ENCODE measurements at places on chromosomes 1 and 21.

GRCh38 chr1:162942916-162943559 lies 82.1 kb upstream of the CCDC190 start:
- no peak for DNase-seq

DNA sequence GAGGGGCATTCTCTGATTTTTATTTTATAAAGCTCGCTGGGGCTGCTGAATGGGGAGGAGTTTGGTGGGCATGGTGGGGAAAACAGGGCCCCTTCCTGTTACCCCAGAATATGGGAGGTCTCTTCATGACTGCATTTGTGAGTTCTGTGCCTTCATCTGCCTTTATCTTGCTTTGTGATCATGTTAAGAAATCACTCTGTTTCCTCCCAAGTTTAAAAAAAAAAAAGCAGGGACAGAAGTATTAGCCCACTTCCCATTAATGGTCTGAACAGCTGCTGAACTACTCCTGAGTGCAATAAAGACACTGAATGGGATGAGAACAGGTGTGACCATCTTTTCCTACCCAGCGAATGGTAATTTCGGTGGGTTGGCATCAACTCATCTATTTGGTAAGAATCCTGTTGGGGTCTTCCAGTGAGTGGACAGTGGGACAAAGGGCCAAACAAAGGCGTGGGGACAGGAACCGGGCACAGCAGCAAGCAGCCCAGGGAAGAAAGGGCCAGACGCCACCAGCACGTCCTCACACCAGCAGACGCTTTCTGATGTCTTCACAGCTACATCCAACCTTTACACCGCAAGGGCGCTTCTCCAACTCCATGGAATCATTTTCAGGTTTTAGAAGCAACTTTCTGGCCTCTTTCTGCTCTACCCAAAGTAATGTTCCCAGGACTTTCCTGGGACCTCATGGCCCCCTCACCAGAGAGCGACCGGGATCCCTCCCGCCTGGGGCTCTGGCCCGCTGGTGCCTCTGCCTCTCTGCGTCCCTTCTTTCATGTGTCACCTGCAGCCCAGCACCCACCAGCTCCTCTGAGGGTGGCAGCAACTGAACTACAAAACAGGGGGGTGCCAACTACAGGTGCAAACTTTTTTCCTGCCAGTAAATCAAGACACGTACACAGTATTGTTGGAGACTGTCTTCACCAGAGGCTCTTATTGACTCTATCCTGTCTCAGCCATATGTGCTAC lies 160.2 kb downstream of the ADSS2 start:
- no peak for DNase-seq

DNA sequence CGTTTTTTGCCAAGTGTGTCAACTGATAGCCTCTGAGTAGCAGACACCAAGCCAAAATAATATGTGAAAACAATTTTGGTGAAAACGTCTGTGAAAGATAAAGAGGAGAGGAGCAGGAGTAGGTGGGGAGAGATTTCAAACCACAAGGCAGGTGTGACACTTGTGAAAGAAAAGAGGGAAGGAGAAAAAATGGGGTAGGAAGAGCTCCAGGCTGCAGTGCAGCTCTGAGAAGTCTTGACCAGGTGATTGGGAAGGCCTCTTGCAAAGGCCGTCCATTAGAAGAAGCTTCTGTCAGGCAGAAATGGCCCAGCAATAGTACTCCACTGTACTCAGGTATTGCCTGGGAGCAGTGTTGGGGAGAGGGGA lies 10.6 kb upstream of the RAVER2 start:
- no peak for DNase-seq

DNA sequence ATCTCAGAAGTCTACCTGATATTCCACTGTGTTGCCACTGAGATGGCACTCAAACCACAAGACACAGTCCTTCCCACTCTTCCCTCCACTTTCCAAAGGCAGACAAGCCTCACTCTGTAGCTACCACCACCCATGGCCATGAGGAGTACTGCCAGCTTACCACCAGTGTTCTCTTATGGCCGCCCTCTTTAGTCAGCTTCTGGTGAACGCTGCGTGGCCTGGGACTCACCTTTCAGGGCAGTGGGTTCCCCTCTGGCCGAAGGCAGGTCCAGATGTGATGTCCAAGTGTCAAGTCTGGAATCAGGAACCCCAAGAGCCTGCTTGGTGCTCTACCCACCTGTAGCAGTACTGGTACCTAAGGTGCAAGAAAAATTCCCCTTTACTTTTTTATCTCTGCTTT lies 580.8 kb downstream of the LRRIQ3 start:
- no peak for DNase-seq

- no peak for DNase-seq
Observed at GRCh38 chr1:53112271-53112774, 30.1 kb downstream of the SLC1A7 start.

DNA sequence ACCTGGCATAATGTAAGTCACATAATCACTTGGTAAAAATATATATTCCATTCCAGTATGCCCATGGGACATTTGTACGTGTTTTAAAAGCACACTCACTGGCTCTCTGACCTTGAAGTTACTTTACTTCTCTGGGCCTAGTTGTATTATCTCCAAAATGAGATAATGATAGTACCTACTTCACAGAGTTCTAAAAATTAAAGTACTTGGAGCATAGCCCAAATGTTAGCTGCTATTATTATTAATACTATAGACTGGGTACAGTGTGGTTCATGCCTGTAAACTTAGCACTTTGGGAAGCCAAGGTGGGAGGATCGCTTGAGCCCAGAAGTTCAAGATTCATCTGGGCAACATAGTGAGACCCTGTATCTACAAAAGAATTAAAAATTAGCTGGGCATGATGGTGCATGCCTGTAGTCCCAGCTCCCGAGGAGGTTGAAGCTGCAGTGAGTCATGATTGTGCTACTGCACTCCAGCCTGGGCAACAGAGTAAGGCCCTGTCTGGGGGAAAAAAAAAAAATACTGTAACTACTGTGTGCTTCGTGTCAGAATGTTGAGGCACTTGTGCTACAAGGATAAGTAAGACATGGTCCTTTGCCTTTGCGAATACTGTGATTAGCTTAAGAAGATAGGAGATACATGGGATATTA lies 45.7 kb downstream of the TDRD5 start:
- DNase-seq: no peak

DNA sequence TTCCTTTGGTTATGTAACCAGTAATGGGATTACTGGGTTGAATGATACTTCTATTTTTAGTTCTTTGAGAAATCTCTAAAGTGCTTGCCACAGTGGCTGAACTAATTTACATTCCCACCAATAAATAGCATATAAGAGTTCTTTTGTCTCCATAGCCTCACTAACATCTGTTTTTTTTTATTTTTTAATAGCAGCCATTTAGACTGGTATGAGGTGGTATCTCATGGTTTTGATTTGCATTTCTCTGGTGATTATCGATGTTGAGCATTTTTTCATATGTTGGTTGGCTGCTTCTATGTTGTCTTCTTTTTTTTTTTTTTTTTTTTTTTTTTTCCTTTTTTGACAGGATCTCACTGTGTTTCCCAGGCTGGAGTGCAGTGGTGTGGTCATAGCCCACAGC lies 132.6 kb upstream of the L1TD1 start:
- no peak for DNase-seq

DNA sequence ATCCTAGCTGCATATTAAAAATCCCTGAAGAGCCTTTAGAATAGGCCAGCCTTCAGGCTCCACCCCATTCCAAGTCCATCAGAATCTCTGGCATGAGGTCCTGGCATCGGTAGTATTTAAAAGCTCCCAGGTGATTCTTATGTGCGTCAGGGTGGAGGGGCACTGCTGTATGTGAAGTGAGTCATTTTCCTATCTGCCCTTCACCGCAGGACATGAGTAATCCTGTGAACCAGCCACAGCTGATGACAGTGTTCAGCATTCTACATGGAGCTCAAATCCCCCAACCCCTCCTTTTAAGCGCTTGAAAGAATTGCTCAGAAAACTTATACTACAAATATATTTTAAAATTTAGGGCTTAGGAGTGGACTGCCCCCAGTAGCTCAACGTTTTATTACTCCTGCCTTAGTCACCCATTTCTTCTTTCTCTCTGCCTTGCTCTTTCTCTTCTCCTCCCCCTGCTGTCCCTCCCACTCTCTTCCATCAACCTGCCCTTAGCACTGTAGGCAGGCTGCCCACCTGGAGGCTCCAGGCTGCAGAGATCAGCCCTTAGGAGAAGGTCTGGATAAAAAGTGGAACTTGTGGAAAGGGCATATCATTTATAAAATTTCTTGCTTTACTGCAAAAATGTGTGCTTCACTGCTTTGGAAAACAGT lies 73.8 kb upstream of the ZNF281 start:
- no peak for DNase-seq

GRCh38 chr1:3009556-3009955 lies 11.7 kb upstream of the ACTRT2 start:
- no peak for DNase-seq

DNA sequence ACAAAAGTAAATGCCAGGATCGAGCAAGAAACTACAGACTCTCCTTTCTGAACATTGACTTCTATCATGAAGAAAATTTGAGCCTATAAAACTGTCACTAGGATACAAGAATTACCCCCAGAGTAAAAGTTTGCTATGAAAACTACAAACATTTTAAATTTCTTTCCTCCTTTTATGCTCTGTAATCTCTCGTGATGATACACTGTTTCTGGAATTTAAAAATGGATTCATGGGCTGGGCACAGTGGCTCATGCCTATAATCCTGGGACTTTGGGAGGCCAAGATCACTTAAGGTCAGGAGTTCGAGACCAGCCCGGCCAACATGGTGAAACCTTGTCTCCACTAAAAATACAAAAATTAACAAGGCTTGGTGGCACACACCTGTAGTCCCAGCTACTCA lies 181.3 kb downstream of the ZNF281 start:
- no peak for DNase-seq
